Astrocyte (in vitro differentiated cells and primary cell): ENCODE measurements at places on chromosomes 1 and 21. TPM values are rescaled to one million over a fixed set of nuclear protein-coding genes. Genes with fewer than 3 reads are reported as not detected.

GRCh38 chr1:61224609-61225008 is 142.2 kb downstream of the NFIA start:
- H3K27ac ChIP-seq: no peak overlapping the region
- H3K4me1 ChIP-seq: no peaks in the 10 kb centered on the region
- no peaks in the 10 kb centered on the region for H3K36me3 ChIP-seq
- DNase-seq: no peak
- peaks cover 11% of the 10 kb centered on the region for H3K27me3 ChIP-seq

The RIIAD1 gene
- not detected in 2 replicates for total RNA-seq

DNA sequence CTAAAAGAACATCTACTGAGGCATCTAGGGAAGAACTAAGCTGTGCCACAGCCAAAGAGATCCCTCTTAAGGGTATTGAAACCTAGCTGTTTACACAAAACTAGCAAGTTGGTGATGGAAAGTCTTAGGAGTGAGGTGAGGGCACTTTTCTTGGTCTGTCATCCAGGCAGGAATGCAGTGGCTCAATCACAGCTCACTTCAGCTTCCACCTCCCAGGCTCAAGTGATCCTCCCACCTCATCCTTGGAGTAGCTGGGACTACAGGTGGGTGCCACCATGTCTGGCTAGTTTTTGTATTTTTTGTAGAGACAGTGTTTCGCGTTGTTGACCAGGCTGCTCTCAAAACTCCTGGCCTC is 2.4 kb downstream of the PLEKHO1 start:
- peaks cover 36% of the 10 kb centered on the region for H3K36me3 ChIP-seq
- peak overlapping the region; percentile 89 for H3K4me3 ChIP-seq
- peak overlapping the region; percentile 83 for H3K27ac ChIP-seq
- peaks cover 56% of the 10 kb centered on the region for H3K4me1 ChIP-seq

GRCh38 chr1:3618531-3618880 is 6.3 kb upstream of the TPRG1L start:
- no peak overlapping the region for H3K27ac ChIP-seq
- DNase-seq: no peak
- H3K4me3 ChIP-seq: no peak overlapping the region
- peaks cover 4% of the 10 kb centered on the region for H3K27me3 ChIP-seq

DNA sequence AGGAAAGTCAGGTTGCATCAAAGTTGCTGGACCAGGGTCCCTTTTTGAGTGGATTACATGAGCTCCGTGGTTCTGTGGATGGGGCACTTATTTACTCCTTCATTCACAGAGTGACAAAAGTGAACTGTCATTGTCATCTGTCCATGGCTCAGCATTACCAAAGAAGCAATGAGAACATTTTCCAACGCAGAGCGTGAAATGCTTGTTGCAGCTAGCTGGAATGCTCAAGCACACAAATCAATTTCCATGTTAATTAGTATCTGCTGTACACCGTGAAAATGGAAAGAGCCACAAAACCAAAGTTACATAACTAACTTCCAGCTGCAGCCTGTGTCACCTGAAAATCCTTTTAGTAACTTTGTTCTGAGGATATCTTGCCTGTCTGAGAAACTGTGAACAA is 78.9 kb downstream of the MT1HL1 start:
- H3K36me3 ChIP-seq: no peaks in the 10 kb centered on the region
- H3K4me3 ChIP-seq: no peak overlapping the region
- H3K4me1 ChIP-seq: no peaks in the 10 kb centered on the region
- H3K27me3 ChIP-seq: no peaks in the 10 kb centered on the region
- no peak for DNase-seq

- no peak overlapping the region for H3K27ac ChIP-seq
- peaks cover 26% of the 10 kb centered on the region for H3K36me3 ChIP-seq
- no peak overlapping the region for H3K4me3 ChIP-seq
- H3K27me3 ChIP-seq: no peaks in the 10 kb centered on the region
- no peak for DNase-seq
- H3K4me1 ChIP-seq: no peaks in the 10 kb centered on the region
Measured at GRCh38 chr1:10308001-10308400, 90.9 kb upstream of the PGD start.

- peaks cover 10% of the 10 kb centered on the region for H3K4me1 ChIP-seq
- H3K27me3 ChIP-seq: no peaks in the 10 kb centered on the region
- no peak for DNase-seq
- no peak overlapping the region for H3K4me3 ChIP-seq
- no peaks in the 10 kb centered on the region for H3K36me3 ChIP-seq
Measured at GRCh38 chr1:186541003-186541402, 80.1 kb upstream of the PDC start.

GRCh38 chr1:41358131-41359021 is 2.9 kb upstream of the FOXO6 start:
- H3K4me1 ChIP-seq: peaks cover 41% of the 10 kb centered on the region
- DNase-seq: peak; percentile 36
- H3K27me3 ChIP-seq: peaks cover 15% of the 10 kb centered on the region
- no peaks in the 10 kb centered on the region for H3K36me3 ChIP-seq

- H3K4me1 ChIP-seq: no peaks in the 10 kb centered on the region
- no peak for DNase-seq
- no peaks in the 10 kb centered on the region for H3K27me3 ChIP-seq
Measured at GRCh38 chr1:225517697-225518096, 89.9 kb upstream of the LBR start.
